ENCODE measurements at places on chromosomes 12 and 14.

DNA sequence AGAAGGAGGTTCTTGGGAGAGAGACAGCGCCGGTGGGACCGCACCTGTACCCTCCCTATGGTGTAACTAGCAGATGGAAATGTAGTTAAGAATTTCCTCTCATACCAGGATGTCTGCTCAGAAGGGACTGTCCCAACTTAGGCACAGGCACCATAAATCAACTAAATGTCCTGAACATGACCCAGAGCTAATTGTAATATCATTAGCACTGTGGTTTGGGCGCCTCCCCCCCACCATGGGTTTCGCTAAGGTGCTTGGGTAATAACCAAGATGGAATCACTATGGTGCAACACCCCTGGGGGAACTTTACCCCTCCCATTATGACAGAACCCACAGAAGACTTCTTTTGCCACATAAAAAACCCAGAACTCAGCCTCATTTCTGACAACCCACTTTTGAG is 15.9 kb downstream of the ZNF641 start:
- no peak for DNase-seq

DNA sequence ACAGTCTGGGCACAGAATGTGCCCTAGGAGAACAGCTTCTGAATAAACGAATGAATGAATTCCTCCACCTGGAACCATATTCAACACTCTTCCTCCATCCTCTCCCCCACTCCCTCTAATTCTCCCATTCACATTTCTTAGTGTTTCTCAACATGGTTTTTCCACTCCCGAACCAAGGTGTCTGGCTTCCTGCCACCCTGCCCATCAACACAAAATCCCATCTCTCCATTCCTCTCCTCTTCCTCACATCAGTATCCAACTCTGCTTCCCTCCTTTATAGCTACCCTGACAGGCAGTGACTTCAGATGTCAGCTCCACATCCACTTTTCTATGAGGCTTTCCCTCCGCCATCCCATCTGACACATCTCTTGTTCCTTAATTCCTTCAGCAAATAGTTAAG is 2.9 kb downstream of the TNFRSF1A start:
- DNase-seq: no peak

DNA sequence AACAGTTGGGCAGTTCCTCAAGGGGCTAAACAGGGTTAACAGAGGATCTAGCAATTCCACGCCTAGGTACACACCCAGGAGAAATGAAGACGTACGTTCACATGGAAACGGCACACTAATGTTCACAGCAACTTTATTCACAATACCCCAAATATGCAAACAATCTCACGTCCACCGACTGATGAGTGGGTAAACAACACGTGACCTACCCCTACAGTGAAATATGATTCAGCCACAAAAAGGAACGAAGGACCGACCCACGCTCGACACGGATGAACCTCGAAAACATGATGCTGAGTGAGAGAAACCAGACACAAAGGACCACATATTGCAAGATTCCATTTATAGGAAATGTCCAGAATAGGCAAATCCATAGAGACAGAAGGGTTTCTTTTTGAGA is 112.7 kb downstream of the NCOR2 start:
- no peak for DNase-seq

GRCh38 chr14:67579040-67579439 is 21.0 kb downstream of the PIGH start:
- no peak for DNase-seq

- no peak for DNase-seq
Measured at GRCh38 chr12:80539029-80539428, 95.0 kb downstream of the PTPRQ start.

DNA sequence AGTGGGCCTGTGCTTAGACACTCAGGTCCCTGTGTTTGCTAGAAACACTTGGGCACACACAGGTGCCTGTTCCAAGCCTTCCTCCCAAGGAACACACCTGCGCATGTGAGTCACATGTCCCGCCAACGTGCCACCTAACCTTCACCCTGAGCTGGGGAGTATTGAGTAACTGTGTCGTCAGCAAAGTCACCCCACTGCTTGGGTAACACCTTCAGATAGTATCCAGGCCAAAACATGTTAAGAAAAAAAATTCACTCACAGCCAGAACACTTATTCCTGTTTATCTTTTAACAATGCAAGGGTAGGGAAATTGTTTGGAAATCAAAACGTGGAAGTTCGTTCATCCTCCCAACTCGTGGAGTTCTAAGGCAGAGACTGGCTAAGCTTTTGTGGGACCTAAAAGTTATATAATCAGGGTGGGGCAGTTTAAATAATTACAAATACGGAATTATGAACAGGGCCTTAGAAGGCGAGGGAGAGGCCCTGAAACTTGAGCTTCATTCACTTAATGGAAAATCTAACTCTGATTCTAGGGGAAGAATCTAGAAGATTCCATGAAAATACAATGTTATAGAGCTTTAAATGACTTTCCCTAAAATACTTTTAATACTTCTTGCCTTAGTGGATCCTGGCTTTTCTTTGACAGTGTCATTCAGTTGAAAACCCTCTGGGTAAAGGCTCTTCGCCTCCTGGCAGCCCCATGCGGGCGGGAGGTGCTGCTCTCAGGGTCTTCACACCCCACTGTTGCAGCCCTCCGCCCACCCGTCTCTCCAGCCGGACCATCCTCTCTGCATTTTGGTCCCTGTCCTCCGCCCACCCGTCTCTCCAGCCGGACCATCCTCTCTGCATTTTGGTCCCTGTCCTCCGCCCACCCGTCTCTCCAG is 30.3 kb upstream of the ADIPOR2 start:
- no peak for DNase-seq

DNA sequence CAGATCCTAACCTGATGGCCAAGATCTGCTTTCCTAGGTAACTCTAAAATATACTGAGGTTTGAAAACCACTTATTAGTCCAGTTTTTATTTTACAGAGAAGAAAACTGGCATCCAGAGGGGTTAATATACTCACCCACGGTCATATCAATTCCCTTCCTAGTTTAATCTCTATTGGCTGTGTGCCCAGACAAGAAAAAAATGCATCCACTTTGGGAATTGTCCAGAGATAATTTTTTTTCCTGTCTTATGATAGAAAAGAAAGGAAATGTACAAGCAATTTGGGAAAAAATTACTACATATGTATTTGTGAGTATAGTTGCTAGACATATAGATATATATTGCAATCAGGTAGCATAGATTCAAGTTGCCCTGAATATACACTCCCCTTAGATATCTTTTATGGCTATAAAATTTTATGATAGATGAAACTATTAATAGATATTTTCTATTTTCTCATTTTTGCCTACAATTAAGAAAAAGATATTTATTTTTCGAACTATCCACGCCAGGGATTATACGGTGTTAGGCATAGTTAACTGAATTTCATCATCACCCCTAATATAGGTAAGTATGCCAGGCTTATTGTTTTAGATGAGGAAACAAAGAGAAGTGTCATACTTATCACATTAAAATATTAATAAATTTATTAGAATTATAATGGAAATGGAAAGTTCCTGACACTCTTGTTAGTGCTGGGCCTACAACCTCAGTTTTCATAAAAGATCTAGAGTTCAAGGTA is 100.5 kb upstream of the SLC38A2 start:
- no peak for DNase-seq

GRCh38 chr14:95222870-95223398 is 65.6 kb upstream of the DICER1 start:
- DNase-seq: no peak

DNA sequence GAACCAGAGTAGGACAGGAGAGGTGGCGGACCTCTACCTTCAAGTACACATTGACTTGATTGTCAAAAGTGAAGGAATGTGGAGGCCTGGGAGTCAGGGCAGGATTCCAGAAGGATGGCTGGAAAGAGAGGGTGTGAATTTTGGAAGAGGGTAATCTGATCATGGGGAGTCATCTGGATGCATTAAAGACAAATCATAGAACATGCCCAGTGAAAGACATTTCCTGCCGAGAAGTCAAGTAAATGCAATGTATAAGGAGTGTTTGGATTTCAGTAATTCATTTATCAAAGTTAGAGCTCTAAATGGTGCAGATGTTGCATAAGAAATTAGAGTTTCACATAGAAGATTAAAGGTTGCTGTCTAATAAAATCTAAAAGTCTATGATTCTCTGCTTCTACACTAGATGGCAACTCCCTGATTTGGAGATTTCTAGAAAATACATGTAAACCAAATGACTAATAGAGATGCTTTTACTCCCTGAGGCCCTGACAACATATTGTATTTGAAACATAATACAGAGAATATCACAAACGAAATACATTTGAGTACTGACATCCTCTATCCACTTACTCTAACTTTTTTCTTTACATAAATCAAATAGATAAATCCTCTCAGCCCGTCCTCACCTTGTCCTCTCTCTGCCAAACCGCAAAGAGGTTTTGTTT is 91.3 kb downstream of the KCNA5 start:
- no peak for DNase-seq

DNA sequence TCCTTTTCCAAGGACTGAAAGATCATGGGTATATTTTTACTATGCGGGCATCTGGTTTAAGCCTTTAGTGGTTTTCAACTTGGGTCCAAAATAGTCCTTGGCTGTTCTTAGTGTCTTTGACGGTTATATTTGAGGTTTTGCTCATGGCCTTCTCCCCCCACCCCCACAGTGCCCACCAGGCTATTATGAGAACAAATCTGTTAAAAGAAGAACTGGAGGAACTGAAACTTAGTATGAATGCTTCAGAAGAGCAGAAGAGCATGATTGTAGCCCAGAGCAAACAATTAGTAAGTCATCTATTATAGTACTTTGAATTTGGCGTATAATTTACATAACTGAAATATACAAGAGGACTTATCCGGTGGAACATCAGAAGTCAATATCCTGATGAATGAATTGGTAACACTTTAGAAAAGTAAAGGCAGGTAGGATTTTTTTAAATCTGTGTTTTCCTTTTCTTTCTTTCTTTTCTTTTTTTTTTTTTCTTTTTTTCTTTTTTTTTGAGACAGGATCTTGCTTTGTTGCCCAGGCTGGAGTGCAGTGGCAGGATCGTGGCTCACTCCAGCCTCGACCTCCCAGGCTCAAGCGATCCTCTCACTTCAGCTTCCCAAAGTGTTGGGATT is 71.8 kb upstream of the BCAT1 start:
- no peak for DNase-seq

All from LNCaP clone FGC (cell line).